ENCODE measurements at places on chromosomes 6 and 20.

DNA sequence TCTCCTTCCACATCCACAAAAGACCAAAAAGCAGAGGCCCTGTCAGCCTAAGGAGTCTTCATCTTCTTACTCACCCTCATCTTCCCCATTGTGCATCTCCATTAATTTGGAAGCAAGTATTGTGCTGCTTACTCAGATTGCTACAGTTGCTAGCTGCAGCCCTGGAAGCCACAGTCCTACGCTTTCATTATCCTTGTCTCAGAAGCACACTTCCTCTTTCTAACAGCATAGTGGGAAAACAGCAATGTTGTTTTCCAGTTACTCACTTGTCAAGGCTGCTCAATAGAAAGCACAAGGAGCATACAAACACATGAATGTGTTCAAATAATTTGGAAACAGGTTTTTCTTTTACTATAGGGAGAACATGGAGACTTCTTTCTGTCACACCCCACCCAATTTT lies 76.6 kb upstream of the RBM24 start:
- DNase-seq = no peak

DNA sequence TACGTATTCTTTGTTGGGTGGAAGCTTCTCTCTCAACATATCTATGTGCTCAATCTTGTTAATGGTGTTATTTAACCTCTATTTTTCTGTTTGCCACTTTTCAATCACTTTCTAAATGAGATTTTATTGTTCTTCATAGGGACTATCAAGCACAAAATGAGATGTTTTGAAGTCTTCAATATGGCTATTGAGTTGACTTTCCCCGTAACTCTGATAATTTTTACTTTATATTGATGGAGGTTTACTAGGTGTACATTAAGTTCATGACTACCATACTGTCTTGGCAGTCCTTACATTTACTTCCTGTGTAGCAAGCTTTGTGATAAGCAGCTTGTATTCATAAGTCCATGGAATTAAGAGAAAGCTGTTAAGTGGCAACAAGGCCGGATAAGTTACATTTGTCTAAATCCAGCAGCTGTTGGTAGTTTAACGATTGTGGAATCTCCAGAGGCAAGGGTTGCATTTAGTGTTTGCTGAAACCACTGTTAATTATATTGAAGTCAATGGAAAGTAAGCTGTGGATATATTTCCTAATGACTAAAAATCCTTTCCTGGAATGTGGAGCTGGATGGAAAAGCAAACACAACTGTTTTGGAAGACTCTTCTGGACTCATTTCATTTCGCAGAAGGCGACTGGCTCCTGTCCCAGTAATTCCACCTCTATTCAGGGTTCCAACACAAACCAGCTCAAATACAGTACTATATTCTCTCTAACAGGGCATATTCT lies 57.3 kb upstream of the SMIM29 start:
- DNase-seq = no peak

- DNase-seq = no peak
Observed at GRCh38 chr20:24662752-24663365, 193.4 kb downstream of the SYNDIG1 start.

GRCh38 chr6:38580030-38580429 lies 59.7 kb downstream of the BTBD9 start:
- DNase-seq = no peak

DNA sequence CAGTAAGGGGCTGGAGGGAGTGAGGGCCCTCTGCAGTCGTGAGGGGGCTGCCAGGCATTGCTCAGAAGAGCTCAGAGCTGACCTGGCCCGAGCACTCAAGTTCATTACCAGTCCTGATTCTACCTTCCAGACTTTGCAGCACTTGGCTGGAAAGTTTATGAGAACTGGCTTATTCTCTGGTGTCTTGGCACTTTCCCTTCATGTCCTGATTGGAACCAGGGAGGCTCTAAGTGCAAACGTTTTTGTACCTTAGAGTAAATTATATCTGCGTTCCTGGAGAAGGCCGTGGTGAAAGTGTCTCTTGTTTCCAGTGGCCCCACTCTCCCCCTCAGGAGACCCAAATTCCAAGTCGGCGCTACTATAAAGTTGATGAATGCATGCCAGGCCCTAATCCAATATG lies 402.3 kb downstream of the CDC5L start:
- no peak for DNase-seq

DNA sequence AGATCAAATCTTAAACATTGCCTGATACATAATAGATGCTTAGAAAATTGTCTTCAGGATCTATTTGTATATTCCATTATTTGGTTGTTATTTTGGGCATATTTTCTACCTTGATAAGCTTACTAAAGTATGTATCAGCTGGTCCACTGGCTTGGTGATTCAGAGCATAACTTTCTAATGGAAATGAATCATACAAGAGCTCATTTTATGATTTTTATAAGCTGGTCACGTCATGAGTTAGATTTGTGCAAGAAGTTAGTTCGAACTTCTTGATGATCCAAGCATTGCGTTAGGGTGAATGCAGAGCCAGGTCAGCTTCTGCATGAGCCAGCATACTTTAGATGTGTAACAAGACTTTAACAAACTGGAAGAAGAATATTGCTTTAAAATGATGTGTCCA lies 144.5 kb upstream of the FLRT3 start:
- DNase-seq = no peak

Measured in anterior cingulate cortex (tissue), 58 donors.